ENCODE measurements at places on chromosomes 13 and 19.

- DNase-seq, result no peak
Observed at GRCh38 chr19:41860419-41861115, 512 bp downstream of the RPS19 start.

DNA sequence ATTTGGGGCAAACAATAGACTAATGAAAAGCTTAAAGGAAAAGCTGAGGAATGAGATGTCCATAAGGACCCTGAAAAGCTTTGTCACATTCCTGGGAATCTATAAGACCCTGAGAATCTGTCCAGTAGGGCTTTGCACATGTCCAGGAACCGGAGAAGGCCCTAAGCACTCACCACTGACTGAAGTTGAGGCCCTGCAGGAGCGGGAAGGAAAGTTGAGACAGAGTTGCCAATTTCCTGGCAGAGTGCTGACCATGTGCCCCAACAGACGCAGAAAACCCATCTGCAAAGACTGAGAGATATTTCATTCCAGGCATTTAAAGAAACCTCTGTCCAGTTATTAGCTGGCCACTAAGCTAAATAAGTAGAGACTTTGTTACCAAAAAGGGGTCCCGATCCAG is 890.5 kb downstream of the UQCRFS1 start:
- no peak for DNase-seq

GRCh38 chr13:110402299-110403069 is 95.4 kb downstream of the COL4A2 start:
- DNase-seq, result no peak

DNA sequence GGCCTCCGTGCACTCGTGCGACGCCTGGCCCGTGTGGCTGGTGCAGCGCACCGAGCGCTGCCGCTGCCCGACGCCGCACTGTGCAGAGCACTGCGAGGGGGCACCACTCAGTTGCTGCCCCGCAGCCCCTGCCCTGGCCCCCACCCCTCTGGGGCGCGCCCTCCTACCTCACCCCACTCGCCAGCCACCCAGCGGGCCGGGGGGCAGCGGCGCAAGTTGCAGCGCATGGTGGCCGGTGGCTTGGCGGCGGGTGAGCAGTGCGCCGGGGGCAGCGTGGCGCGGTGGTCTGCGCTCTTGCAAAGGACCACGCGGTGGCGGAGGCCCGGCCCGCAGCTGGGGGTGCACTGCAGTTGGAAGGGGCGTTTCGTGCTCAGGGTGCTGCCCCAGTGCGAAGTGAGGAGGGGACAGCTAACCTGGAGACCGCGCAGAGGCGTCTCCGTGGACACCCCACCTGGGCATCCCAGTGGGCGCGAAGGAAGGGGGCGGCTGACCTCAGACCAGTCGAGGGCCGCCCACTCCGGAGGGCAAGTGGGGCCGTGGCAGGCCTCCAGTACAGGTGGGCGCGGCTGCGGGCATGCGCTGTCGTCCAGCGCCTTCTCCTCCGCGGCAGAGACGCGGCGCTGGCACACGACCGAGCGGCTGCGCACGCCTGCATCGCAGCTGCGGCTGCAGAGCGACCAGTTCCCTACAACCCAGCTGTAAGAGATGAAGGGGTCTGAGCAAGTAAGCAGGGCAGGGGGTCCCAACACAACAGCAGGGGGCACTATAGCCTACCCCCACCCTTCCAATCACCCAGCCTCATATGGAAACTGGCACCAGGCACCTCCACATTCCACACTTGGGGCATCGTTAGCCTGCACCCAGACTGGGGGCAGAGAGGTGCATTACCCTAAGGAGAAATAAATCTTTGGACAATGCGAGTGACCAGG is 8.0 kb upstream of the MYO1F start:
- no peak for DNase-seq

DNA sequence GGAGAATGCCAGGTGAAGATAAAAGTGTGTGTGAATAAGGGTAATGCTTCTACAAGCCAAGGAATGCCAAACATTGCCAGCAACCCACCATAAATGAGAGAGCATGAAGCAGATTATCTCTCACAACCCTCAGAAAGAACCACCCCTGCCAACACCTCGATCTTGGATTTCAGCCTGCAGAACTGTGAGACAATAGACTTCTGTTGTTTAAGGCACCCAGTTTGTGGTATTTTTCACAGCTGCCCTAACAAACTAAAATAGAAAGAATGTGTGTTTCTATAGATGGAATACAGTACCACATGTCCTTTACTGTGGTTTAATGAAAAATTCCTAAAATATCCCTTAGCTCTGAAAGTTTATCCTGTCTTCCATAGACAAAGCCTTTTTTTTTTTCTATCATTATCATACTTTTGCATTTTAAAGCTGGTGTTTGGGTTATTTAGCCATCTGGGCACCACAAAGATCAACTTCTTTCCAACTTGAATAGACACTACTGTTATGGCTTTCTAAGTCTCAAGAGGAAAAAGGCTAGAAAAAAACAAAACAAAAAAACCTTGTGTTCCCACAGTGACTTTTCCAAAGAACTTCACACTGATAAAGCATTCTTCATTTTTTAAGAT is 505.6 kb downstream of the KCTD12 start:
- DNase-seq, result no peak

DNA sequence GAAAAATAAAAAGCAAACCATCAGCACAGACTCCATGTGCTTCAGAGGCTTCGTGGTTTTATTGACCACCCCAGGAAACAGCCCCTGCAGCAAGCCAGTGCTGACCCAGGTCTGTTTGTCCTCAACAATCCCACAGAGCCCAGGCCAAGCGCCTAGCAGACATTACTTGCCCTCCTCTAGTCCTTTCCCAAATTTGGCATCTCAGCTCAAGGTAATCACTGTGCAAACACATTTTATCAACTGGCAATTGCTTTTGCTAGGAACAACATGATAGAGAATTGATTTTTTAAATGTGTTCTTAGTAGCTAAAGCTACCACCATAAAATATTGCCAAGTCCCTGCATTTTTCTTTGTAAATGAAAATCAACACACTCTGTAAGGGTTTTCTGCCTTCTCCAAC is 121.8 kb downstream of the STOML3 start:
- no peak for DNase-seq

- DNase-seq, result no peak
Observed at GRCh38 chr19:32220951-32221350, 124.5 kb upstream of the ZNF507 start.

DNA sequence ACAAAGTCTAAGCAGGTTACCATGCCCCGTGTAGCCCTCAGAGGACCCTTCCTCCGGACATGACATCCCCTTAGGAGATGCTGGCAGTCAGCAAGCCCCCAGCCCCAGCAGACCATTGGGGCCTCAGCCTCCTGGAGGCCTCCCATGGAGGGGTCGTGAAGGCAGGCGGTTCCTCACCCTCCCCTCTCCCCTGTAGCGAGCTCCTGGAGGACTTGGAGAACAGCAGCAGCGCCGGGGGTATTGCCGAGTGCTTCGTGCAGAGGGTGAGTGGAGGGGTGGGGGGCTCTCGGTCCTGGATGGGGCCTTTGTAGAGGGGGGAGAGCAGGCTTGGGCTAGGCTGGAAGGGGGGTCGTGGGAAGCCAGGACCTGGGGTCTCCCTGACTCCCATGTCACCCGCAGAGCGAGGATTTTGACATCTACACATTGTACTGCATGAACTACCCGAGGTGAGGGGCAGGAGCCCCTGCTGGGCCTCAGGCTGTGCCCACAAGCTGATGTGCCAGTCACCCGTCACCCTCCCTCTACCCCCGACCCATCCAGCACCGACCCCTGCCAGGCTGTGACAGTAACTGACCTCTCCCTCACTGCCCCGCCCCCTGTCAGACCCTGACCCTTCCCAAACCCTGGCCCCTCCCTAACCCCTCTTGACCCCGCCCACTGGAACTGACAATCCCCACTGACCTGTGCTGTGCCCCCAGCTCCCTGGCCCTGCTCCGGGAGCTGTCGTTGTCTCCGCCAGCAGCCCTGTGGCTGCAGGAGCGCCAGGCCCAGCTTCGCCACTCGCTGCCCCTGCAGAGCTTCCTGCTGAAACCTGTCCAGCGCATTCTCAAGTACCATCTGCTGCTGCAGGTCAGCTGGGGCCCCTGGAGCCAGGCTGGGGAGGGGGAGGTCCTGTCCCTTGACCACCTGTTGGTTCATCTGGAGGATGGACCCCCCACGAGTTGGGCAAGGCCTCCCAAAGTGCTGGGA is 4.0 kb downstream of the PLEKHG2 start:
- DNase-seq, result no peak

- DNase-seq, result no peak
Observed at GRCh38 chr19:36748431-36749275, 24.0 kb downstream of the ZNF850 start.

DNA sequence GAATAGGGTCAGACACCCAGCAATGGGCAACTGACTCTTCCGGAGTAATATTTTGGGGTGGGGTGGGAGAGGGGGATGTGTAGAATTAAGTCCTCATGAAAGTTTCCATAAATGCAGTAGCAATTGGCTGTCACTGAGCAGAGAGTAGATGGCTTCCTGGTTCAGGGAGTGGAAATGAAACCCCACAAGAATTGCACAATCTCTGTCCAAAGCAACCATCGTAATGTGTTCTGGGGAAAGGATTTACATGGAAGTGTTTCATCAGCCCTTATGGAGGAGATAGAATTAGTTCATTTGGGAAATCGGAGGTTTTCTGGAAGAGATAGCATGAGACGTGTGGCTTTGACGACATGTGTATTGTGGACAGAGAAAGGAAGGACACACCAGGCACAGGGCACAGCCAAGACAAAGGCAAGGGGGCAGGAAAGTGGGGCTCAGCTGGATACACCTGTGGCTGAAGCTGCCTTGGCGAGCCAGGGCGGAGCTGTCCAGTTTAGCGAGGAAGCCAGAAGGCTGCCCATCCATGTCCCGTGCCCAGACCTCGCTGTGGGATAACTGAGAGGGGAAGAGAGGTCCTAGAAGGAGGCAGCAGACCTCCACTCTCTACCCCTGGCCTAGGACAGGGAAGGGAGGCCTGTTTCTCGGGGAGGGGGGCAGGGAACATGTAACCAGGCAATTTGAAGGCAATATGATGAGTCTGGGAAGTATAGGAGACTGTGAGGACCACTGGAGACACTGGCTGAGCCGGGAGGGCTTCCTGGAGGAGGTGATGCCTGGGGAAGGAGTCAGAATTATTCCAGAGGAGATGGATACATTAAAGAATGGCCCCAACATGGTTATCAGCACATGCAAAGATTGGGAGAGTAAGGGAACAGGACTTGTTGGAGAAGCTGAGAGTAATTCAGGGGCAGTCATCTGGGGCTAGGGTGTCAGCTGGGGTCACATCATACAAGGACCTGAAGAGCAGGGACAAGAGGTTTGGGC is 2.6 kb upstream of the CLEC4G start:
- DNase-seq, result no peak

GRCh38 chr13:21121616-21122015 is 54.7 kb downstream of the SKA3 start:
- DNase-seq, result no peak

GRCh38 chr13:84500016-84500415 is 617.7 kb upstream of the SLITRK1 start:
- no peak for DNase-seq

GRCh38 chr19:15587663-15588062 is 27.4 kb upstream of the CYP4F8 start:
- DNase-seq, result peak; percentile 29

- DNase-seq, result no peak
Observed at GRCh38 chr19:18972851-18973250, 31.8 kb upstream of the HOMER3 start.

- DNase-seq, result no peak
Observed at GRCh38 chr13:58018865-58019264, 387.3 kb downstream of the PCDH17 start.

DNA sequence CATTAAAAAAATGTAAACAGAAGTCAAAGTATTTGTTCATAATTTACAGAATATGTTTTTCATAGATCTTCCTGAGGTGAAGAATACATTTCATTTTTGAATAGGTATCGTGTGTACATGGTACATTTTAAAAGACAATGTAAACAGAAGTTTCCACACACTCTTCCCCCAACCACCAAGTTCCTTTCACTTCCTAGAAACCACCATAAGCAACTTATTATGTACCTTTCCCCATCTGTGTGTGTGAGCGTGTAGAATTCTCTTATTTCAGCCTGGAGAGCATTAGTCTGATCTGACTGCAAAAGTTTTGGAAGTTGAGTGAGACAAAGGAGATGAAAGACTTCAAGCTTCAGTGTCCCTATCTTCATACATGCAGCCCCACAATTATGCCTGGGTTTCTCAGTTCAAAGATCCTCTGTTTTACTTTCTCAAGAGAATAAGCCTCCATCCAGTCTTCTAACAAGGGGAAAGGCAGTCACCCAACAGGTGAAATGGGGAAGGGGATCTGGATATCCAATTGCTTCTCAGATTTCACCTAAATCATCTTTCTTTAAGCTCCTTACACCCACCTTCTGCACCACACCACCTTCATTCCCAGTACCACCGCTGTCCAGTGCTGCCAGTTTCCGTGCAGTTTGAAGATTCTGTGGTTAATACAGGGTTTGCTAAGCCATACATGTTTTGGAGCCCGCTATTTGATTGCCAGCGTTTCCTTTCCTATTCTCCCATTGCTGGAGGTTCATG is 2.1 kb downstream of the TEX30 start:
- no peak for DNase-seq

- DNase-seq, result no peak
Observed at GRCh38 chr13:112012016-112012704, 54.8 kb upstream of the SOX1 start.

DNA sequence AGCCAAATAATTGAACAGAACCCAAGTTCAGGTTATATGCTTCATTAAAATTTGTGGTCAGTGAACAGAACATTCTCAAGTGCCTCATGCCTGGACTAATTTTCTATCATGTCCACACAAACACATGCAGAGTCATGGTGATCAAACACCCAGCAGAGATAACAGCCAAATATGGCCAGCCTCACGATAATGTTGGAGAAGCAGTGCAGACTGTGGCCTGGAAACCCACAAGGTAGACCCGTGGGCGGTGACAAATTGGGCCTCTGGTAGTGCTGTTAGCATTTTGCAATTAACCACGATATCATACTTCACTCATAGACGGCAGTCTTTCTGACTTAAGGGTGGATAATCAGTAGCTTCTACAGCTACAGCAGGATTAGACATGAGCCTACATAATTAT is 35.0 kb upstream of the VWA8 start:
- DNase-seq, result no peak

DNA sequence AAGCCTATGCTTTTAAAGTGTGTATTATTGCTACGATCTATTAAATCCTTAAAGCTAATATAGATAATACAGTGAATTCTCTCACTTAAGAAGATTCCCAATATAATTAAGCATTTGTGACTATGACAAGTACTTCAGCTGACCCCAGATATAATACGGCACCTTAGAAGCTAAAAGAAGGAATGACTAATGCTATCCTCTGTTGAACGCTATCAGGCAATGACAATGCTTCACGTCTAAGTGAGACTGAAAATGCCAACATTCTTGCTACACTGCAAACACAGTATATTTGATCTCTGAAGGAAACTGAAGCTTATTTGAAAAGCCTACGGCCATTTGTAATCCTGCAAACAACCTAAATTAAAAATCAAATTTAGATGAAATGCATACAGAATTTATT is 19.7 kb downstream of the VWA8 start:
- no peak for DNase-seq

Measured in gastrocnemius medialis (tissue), 4 donors.